Activated CD4-positive, alpha-beta T cell treated with anti-CD3 and anti-CD28 coated beads for 1 hour (primary cell): ENCODE measurements at places on chromosomes 7 and 10.

- no peak for DNase-seq
Observed at GRCh38 chr7:26186364-26187311, 13.9 kb downstream of the HNRNPA2B1 start.

DNA sequence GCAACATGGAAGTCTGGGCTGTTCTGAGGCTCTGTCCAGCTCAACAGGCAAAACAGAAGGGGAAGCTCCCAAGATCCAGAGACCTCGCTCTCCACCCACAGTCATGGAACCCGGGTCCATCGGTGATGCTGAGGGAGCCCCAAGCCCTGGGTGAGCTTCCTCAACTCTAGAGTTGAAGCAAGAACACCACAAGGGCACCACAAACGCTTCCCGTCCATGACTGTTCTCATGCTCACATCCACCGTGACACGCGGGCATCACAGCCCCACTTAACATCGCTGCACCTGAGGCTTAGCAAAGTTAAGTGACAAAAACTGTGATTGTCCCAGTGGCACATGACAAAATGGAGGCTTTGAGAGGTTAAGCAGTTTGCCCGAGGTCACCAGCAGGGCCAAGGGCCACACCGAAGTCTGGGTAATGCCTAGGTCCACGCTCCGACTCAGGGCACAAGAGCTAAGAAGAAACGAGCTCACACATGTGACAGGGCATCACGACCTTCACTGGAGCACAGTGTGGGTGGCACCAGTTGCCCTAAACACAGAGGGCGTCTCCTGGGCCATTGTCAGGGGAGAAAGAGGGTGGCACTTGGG, 110.6 kb downstream of the OAT start:
- no peak for DNase-seq

GRCh38 chr7:70097645-70098044, 499.4 kb downstream of the AUTS2 start:
- no peak for DNase-seq

GRCh38 chr10:51691135-51691534, 8.3 kb downstream of the CSTF2T start:
- no peak for DNase-seq

- DNase-seq, result no peak
Observed at GRCh38 chr7:46664453-46664852, 743.4 kb upstream of the IGFBP3 start.

- no peak for DNase-seq
Observed at GRCh38 chr7:118473271-118473670, 248.8 kb downstream of the ANKRD7 start.

GRCh38 chr7:123143252-123144006, 56.3 kb downstream of the SLC13A1 start:
- no peak for DNase-seq

GRCh38 chr7:115749924-115750323, 280.6 kb downstream of the TFEC start:
- no peak for DNase-seq

- no peak for DNase-seq
Observed at GRCh38 chr10:23373156-23373555, 28.6 kb upstream of the C10orf67 start.

GRCh38 chr7:142175594-142175993, 64.1 kb downstream of the MGAM2 start:
- no peak for DNase-seq

DNA sequence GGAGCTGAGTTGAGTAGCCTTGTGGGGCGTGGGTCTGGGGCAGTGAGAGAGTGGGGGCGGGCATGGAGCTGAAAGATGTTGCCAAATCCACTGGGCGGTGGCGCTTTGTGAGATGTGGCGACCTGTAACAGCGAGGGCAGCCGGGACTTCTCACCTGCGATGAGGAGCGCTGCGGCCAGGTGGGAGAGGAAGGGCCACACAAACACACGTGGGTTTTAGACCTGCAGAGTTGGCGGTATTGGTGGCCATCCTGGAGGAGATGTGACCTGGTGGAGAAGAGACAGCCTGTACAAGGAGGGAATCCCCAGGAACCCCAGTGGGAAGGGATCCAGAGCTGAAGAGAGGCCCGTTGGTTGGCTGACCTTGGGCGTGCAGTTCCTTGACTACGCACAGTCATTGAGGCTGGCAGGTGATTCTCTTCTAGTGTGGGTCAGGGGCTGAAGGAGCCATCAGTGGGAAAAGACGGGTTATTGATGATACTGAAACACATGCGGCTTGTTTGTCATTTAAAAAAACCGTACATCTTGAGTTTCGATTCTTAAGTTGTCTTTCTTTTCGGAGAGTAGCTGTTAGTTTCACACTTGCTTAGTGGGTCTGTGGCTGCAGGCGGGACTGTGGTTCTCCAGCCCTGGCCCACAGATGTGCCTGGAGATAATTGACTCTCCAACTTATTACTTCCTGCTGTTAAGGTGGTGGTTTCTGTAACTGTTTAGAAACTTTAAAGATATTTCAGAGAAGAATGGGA, 2.4 kb downstream of the CHST12 start:
- DNase-seq, result peak; percentile 37

DNA sequence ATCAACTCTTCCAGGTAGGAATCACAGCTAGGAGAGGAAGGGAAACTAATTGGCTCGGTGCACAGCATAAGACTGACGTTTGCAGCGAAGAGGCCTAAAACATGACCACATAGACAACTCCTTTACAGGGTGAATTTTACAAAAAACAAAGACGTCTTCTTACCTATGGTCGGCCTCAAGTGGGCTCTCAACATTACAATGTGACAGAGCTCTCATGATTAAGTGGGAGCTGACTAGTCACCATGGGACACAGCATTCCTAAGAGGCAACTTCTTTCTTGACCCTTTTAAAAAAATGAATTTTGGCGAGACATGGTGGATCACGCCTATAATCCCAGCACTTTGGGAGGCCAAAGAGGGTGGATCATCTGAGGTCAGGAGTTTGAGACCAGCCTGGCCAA, 4.6 kb downstream of the PDIA4 start:
- no peak for DNase-seq

- DNase-seq, result no peak
Observed at GRCh38 chr10:58771863-58772262, 259.2 kb downstream of the BICC1 start.

DNA sequence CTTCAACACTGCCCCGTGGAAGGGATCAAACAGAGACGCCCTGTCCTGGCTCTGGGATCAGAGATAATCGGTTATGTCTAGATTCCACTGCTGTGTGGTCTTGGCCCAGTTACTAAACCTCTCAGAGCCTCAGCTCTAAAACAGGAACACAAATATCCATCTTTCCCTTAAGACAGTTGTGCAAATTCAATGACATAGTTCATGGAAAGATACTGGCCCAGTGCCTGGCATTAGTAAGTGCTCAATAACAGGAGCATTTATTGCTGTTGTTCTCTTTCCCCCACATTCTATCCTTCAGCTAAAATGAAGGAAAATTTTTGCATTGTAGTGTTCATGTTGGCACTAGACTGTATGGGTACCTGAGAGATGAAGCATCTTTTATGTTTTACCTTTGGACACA, 58.6 kb downstream of the TACC2 start:
- DNase-seq, result no peak

- DNase-seq, result peak; percentile 69
Observed at GRCh38 chr10:103765981-103766380, 89.4 kb downstream of the SH3PXD2A start.

DNA sequence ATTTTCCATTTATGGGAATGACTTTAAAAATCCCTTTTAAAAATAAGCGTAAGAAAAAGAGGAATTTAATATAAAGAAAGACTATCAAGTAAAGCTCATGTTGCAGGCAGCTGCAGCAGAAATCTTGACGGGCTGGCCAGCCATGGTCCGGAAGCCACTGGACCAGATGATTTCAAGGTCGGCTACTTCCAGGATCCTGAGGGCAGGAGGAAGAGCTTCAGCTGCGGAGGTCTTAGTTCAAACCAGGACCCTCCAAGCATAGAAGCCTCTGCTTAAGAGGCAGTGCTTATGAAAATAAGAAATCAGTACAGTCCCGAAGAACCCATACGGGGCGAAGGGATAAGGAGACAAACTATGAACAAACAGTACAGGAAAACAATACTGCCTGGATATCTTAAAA, 220.2 kb upstream of the CELF2 start:
- no peak for DNase-seq

- DNase-seq, result no peak
Observed at GRCh38 chr10:80894311-80894791, 356.6 kb downstream of the SH2D4B start.
